Fibroblast of mammary gland (primary cell): ENCODE measurements at places on chromosomes 13 and 19.
A peak's percentile ranks its signal among the peaks of the same experiment; 100 is the strongest.

DNA sequence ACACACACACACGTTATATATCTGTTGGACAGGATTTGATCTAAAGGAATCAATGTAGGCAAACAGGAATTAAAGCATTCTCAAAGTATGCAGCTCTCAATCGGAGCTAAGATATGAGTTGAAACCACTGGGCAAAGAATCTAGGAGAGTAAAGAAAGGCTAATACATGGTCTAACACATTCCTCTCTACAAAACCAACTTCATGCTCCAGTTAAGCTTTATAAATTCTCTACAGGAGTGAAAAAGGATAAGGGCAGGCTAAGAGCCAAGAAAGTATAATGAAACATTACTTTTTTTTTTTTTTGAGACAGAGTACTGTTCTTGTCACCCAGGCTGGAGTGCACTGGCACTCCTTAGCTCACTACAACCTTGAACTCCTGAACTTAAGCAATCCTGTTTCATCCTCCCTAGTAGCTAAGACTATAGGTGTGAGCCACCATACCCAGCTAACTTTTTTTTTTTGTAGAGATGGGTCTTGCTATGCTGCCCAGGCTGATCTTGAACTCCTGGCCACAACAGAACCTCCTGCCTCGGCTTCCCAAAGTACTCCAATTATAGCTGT lies 10.6 kb downstream of the FBXL3 start:
- DNase-seq, result no peak

DNA sequence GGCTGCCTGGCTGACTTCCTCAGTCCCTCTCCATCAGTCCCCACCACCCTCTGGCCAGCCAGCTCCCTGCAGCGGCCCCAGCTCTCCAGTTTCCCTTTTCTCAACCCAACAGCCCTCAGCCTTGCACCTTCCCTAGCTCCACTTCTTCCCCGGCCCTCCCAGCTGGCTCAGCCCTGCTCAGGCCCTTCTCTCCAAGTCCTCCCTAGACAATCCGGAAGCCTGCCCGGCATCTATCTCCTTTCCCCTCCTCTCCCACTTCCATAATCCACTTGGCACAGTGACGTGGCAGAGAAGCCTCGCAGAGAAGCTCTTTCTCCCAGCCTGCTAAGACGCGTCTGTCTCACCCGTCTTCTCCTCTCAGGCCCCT lies 1.1 kb downstream of the UBXN6 start:
- DNase-seq, result peak; percentile 71

DNA sequence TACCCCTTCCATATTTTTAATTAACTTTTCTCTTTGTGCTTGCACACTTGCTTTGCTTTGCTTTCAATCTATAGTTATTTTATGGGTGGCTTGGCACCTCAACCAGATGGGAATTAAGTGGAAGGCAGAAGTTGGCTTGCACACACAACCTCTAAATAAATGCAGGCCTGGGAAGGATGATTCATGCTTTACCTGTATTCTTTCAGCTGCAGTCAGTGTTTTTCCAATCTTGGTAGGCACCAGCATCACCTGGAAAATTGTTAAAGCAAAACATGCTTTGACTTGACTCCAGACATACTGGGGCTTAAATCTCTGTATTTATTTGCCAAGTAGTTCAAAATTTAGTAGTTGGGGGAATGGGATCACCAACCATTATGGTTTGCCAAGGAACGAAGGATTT lies 543.0 kb downstream of the GPC6 start:
- DNase-seq, result no peak

DNA sequence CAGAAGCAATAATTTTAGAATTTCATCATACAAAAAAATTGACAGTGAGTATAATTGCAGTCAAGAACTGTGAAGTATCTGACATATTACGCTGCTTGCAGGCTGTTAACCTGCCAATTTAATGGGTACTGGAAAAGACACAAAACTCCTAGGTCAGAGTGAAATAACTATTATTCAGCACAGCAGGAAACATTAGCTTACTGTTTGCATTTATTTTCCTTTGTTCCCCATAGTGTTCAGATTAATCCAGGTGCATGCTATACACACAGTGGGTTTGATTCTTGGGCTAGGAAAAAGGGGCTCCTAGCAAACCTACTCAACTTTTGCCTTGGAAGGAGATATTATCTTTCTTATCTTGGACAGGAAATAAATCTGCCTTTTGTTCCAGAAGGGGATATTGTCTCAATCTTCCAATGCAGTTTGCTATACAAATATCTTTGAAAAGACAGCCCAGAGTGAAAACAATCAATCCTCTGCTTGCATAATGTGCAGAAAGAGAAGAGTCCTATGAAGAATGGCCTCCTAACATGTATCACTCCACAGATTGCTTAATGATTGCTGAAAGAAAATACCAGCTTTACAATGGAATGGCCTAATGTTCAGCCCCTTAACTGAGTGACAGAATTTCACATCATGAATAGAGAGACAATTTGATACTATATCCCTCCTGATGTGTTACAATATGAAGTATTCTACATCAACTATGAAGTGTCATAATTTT lies 443.4 kb downstream of the TBC1D4 start:
- DNase-seq, result no peak

- DNase-seq, result peak; percentile 28
Measured at GRCh38 chr19:45161738-45162607, 1.2 kb upstream of the NKPD1 start.

- DNase-seq, result no peak
Measured at GRCh38 chr13:92463134-92463533, 763.5 kb upstream of the GPC6 start.

GRCh38 chr19:47658431-47659348 lies 49.8 kb downstream of the BICRA start:
- DNase-seq, result peak; percentile 47

- no peak for DNase-seq
Measured at GRCh38 chr13:94479616-94480015, at the start of gene DCT. DCT (minus strand) TSS chr13:94479682; CDS start chr13:94479255, 427 bp downstream.

GRCh38 chr13:103188713-103189326 lies 122.6 kb upstream of the SLC10A2 start:
- peak; percentile 23 for DNase-seq

GRCh38 chr13:49844181-49844580 lies 51.7 kb upstream of the KPNA3 start:
- DNase-seq, result no peak

GRCh38 chr19:55400281-55401087 lies 7.1 kb downstream of the UBE2S start:
- DNase-seq, result no peak

DNA sequence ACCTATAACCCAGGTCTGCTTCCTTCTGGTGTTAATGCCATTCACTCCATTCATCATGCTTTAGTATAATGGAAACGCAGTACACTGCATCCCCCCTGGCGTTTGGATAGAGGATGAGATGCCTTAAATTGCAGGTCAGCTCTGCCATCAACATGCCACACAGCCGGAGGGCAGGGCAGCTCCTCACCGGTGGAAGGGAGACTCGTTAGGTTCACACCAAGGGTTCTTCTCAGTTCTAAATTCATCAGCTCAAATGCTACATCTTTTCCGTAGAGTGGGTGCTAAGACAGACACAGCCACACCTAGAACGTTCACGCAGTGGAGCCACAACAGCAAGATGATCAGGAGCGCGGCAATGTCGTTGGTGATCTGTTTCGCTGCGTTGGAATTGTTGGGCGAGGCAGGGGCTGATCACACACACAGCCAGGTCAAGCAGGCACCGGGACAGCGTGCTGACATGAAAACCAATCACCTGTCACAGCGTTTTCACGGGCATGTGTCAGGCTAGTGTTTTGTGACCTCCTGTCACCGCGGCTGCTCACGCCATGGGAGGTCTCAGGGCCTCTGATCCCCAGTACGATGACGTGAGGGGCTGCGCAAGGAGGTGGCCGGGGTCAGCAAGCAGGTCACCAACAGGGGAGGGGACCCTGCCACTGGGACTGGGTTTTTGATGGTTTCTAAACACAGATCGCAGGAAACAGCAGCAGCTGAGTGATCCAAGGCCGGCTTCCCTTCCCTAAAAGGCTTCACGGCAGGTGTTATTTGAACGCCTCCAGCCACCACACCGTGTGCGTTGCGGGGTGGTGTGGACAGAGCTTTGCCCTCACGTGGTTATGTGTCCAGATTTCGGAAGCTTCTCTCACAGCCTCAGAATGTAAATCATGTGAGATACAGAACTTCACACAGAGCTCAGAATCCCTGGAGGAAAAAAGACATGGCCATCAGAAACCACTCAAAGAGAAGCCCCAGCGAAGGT lies 94.3 kb upstream of the IRS2 start:
- no peak for DNase-seq

- no peak for DNase-seq
Measured at GRCh38 chr19:39825093-39825463, 8.9 kb downstream of the DYRK1B start.

DNA sequence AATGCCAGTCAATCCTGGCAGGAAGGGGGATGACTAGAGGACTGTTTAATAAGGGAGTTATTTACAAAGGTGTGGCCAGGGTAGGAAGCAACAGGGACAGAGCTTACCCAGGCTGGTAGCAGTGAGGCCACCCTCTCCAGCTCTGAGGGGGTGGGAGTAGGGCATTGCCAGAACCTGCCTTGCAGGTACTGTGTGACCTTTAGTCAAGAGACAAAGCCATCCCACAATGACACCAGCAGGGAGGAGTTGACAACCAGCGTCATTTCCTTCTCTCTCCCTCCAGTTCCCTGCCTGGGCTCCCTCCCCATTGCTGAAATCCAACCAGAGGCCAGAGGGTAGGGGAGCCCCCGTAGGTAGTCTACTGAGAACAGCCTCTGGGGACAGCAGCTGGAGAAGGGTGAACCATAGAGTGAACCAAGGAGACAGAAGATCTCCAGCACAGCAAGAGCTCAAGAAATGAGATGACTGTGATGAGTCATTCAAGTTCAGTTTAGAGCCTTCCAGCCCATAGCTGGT lies 33.3 kb upstream of the SPATA13 start:
- peak; percentile 16 for DNase-seq

DNA sequence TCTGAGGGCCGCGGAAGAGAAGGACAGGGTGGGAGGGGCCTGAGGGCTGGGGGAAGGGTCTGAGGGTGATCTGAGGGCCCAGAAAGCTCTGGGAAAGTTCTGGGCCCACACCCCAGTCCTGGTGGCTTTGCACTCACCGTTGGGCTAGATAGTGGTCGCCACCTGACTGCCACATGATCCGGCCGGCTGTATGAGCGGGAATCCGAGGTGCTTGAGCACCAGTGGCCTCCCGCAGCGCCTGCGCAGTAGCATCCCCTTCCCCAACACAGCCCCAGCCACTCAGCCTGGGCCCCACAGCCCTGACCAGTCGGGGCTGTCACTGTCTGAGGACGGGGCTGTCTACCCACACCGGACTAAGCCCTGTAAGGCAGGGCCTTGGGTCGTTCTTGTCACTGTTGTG lies 15.0 kb downstream of the PRODH2 start:
- no peak for DNase-seq

DNA sequence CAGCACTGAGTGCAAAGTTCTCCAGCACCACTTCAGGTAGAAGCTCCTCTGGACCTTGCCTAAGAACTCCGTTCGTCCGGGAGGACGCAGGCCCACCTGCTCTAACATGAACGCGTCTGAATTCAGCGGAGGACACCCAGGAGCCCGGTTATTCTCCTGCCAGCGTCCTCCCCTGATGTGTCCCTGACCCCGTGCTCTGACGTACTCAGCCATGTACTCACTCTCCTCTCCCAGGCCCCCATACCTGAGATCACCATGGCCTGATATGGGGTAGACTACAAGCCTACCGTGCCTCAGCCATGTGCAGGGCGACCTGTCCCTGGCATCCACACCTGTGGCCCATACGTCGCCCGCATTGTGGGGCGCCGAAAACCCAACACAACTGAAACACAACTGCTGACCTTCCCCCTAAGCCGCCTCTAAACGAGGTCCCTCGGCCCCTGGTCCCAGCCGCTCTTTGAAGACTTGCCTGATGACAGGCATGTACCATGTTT lies 744 bp upstream of the ZNF584 start:
- peak; percentile 47 for DNase-seq

- no peak for DNase-seq
Measured at GRCh38 chr19:19205416-19206410, 2.5 kb upstream of the NR2C2AP start.

GRCh38 chr13:35389535-35389934 lies 87.0 kb downstream of the MAB21L1 start:
- DNase-seq, result no peak

GRCh38 chr13:32164622-32165268 lies 133.2 kb downstream of the FRY start:
- DNase-seq, result peak; percentile 73

- no peak for DNase-seq
Measured at GRCh38 chr13:72145383-72145782, 278.4 kb upstream of the DACH1 start.

- DNase-seq, result peak; percentile 59
Measured at GRCh38 chr13:31859571-31859970, 120.2 kb downstream of the RXFP2 start.
